ENCODE measurements at places on chromosomes 2 and 18.

GRCh38 chr2:200422071-200422470 lies 87.8 kb downstream of the KCTD18 start:
- no peak for DNase-seq

GRCh38 chr2:159614534-159615366 lies 1.6 kb downstream of the BAZ2B start:
- no peak for DNase-seq

- DNase-seq, result peak; percentile 94
Observed at GRCh38 chr18:24014062-24014985, at the start of gene TTC39C. Gene TTC39C, plus strand, starts transcription at chr18:24014754. Its CDS starts 118 bp downstream, at chr18:24014872.

DNA sequence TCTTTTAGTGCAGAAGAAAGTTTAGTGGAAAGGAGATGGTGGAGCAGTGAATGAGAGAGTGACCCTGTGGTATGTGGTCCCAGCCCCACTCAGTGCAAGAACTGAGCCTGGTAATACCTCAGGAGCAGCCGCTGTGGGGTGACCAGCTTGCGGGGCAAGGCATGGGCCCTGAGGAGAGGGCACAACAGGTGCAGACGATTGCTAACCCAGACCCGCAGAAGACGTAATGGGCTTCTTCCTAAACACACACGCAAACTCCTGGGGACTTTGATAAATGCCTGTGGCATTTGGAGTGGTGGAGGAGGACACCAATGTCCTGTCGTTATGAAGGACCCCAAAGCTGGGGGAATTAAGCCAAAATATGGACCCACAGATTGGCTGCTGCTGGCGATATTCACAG lies 78.7 kb downstream of the GFPT1 start:
- DNase-seq, result no peak

DNA sequence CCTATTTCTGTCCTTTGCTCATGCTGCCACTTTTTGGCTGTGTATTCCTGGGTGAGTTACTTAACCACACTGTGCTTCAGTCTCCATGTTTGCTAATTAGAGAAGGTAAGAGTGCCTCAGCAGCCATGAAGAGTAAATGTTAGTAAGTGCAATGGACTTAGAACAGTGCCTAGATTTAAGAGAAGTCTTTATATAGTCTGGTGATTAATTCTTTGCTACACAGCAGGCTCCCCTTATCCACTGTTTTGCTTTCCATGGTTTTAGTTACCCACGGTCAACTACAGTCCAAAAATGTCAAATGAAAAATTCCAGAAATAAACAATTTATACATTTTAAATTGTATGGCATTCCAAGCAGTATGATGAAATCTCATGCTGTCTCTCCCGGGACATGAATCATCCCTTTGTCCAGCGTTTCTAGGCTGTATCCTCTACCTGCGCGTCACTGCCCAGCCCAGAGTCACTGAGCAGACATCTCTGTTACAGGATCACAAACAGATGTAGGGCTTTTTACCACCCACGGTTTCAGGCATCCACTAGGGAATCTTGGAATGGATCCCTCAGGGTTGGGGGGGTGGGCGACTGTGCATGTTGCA lies 91.0 kb downstream of the CTIF start:
- no peak for DNase-seq

- DNase-seq, result no peak
Observed at GRCh38 chr2:212299943-212300342, 238.7 kb downstream of the ERBB4 start.

DNA sequence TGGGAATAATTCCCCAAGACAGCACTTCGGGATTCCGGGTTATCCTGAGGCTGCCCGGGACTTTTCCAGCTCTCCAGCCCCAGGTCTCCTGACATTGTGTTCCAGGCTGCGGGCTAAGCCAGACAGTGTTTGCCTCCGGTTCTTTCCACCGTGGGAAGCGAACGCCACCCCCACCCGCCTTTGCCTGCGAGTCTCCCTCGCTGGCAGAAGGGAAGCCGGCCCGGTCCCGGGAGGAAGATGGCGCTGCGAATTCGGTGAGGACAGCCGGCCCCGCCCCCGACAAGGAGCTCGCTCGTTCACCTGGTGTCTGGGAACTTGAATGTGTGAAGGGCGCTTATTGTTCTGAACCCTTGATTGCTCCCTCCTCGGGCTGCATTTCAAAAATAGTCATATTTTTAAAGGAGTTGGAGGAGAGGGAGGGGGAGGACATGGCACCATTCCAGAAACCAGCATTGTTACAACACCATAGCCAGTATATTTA lies 2.9 kb downstream of the LRATD1 start:
- no peak for DNase-seq

DNA sequence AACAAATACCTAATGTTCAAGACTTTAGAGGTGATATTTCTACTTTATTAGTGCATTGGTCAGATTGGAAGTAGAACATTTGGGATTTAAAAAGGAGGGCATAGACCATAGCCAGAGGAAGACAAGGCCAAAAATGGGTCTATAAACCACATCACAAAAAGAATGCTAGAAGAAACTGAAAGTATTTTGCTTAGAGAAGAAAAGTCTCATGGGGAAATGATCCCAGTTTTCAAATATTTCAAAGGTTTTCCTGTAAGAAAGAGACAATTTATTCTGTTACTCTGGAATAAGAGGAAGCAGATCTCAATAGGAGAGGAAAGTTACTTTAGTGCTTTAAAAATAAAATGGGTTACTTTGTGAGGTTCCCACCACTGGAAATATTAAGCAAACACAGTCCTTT lies 341.4 kb downstream of the TNS1 start:
- no peak for DNase-seq

- DNase-seq, result no peak
Observed at GRCh38 chr2:202432776-202433175, 56.6 kb downstream of the BMPR2 start.

DNA sequence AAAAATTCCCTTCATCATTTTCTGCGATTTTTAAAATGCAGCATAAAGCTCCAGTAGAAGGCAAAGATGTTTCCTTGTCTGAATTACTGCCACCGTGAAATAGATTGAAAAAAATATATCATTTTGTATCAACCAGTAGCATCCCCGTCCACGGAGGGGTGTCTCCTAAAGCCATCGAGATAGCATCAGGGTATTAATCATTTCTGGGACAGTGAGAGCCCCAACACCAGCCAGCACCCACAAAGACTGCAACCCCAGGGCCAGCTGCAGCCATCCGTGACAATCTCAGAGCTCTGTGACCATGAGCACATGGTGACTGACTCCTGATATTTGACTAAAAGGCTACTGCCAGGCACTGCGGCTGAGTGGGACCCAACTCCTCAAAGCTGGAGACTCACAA lies 64.1 kb upstream of the SIX3 start:
- no peak for DNase-seq

- DNase-seq, result peak; percentile 5
Observed at GRCh38 chr2:100405403-100406119, 11.9 kb downstream of the CHST10 start.

- no peak for DNase-seq
Observed at GRCh38 chr2:150374492-150374891, 113.0 kb downstream of the RND3 start.

GRCh38 chr2:172108587-172108930 lies 5.9 kb upstream of the DLX2 start:
- DNase-seq, result no peak

GRCh38 chr2:29166242-29167039 lies 51.2 kb downstream of the CLIP4 start:
- DNase-seq, result no peak

DNA sequence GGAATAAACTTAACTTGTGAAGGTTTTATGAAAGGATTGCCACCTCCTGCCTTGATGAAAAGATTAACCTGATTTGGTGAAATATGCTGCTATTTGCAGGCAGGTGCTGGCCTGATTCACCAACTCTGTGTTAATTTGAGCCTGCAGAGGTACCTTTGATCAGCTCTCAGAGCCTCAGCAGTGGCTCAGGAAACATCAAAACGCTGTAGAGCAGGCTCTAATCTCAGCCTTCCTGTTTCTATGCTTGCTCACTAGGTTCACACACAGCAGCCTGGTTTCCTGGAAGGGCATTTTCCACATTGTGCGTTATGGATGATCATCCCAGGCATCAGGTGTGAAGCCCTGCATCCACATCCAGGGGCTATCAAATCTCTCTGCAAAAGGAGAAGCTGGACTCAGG lies 16.9 kb downstream of the TGIF1 start:
- DNase-seq, result no peak

GRCh38 chr18:49751427-49752094 lies 61.8 kb downstream of the ACAA2 start:
- DNase-seq, result no peak

DNA sequence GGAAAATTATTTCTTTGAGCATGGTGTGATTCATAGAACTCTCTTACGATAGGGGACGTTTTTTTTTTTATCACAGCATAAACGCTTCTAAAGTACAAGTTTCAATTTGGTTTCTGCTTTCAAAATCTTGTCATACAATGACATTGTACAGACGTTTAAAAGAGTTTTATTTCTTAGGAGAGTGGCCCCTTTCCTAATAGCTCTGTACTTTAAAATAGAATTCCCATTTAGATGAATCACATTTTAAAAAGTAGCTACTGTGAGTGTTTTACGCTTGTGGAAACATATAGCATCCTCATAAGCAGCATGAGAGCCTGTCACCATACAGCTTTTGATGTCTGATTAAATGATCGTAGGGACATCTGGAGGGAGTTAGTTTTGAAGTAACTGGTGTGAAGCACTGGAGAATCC lies 510.9 kb downstream of the PARD3B start:
- DNase-seq, result no peak

GRCh38 chr2:219245899-219246230 lies 586 bp downstream of the STK16 start:
- no peak for DNase-seq

DNA sequence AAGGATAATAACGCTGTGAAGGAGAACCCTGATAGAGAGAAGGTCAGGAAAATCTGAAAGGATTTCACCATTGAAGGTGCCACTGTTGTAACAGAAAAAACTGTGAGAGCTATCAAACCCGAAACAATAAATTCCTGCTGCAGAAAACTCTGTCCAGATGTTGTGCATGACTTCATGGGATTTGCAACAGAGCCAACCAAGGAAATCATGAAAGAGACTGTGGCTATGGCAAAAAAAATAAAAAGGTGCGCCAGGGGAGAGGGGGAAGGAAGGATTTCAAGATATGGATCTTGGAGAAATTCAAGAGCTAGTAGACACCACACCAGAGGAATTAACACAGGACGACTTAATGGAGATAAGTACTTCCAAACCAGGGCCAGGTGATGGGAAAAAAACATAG lies 88.0 kb downstream of the LDLRAD4 start:
- DNase-seq, result no peak

GRCh38 chr2:154901063-154901462 lies 202.6 kb downstream of the KCNJ3 start:
- DNase-seq, result no peak

DNA sequence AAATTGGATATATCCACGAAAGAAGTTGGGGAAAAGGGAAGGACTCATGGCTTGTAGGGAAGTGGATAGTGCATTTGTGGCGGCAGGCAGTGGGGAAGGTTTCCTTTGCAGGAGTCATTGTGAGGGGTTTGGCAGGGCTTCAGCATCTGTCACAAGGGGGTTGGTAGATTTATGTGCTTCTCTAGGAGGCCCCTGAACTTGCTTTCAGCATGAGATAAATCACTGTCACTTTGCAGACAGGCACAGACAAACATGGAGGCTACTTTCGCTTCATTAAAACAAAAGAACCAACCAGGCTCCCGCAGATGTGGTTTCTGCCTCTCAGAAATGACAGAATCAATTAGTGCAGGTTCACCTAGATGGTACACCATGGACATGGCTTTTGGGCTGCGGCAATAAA lies 340.7 kb downstream of the TGIF1 start:
- DNase-seq, result no peak

- no peak for DNase-seq
Observed at GRCh38 chr18:57188851-57189557, 42.1 kb downstream of the BOD1L2 start.

- no peak for DNase-seq
Observed at GRCh38 chr18:45448871-45449270, 166.4 kb upstream of the SLC14A2 start.

- no peak for DNase-seq
Observed at GRCh38 chr2:120546048-120546864, 189.4 kb upstream of the GLI2 start.

DNA sequence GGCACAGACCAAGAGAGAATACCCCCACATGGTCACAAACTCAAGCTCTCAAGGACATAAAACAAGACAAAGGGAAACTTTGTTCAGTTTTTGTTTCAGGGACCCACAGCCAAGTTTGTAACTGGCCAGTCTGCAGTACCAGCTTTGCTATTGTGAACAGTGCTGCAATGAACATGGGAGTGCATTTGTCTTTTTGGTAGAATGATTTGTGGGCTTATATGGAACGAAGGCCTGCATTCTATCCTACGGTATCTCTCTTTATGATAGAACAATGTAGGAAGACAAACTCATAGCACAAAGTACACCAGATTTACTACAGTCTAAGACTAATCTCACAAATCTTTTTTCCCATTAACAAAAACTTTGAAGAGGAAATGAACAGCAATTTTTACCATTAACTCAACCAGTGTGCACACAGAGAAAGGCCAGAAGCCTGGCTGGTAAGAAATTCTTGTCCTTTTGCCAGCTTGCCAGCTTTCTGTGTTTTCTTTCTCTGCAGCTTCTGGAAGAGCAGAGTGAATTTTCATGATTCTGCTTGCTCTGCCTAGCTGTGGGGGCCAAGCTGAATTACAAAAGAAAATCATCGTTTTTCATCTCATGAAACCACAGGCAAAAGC lies 37.1 kb upstream of the FEZ2 start:
- no peak for DNase-seq

GRCh38 chr2:222613715-222614331 lies 42.1 kb downstream of the FARSB start:
- DNase-seq, result no peak

DNA sequence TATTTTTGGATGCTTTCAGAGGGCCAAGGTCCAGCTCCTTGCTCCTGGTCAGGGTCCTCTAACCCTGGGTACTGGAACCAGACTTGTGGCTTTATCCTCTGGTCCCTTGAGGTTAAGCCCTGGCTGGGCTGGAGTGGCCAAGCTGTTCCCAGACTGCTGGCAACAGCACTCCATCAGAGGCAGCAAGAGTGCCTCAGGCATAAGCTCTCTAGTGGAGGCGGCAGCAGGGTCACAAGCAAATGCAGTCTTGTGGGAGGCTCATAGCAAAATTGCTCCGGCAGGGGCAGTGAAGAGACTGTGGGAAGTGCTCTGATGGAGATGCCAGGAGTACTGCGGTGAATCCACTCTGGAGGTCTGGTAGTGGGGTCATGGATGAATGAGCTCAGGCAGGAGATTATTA lies 128.9 kb upstream of the OTOS start:
- DNase-seq, result no peak

Data from activated CD8-positive, alpha-beta memory T cell treated with anti-CD3 and anti-CD28 coated beads for 24 hours (primary cell).